ENCODE measurements at places on chromosomes 4 and X. TPM values are rescaled to one million over a fixed set of nuclear protein-coding genes. Genes with fewer than 3 reads are reported as not detected.

Gene HSFX4
- not detected for total RNA-seq

Gene SYN1
- total RNA-seq, result 5.7 TPM

Gene PLP1
- total RNA-seq, result 123 TPM

Gene RHOXF2
- not detected for total RNA-seq

Gene DUX4
- not detected for total RNA-seq

Gene SPANXC
- total RNA-seq, result not detected

Gene ZFYVE28
- total RNA-seq, result 10.4 TPM

Gene EREG
- total RNA-seq, result 0.27 TPM

Gene KIF4A
- 7.6 TPM for total RNA-seq

Gene TCP11X2
- 6.8 TPM for total RNA-seq

Gene RASSF6
- total RNA-seq, result 4.2 TPM

Gene SH3TC1
- total RNA-seq, result 13.4 TPM

Gene TMLHE
- total RNA-seq, result 36.7 TPM

Gene FHIP1A
- 32.1 TPM for total RNA-seq

Gene SHISA3
- 1.5 TPM for total RNA-seq

Gene MAGEB1
- total RNA-seq, result not detected

Gene TLR6
- 2.0 TPM for total RNA-seq

Gene TRIML1
- not detected for total RNA-seq

Gene ADH1A
- total RNA-seq, result not detected

Gene ANOS1
- total RNA-seq, result 49.4 TPM

Gene UGT2B17
- total RNA-seq, result not detected

Gene KCNE5
- total RNA-seq, result 3.9 TPM

Gene CENPC
- total RNA-seq, result 67.1 TPM

Gene PPP1R2C
- not detected for total RNA-seq

Gene LEF1
- total RNA-seq, result 19.6 TPM

Gene GUCY1B1
- total RNA-seq, result 33.1 TPM

Gene PHOX2B
- 0.55 TPM for total RNA-seq

Gene USP11
- total RNA-seq, result 142 TPM

Gene RAB41
- not detected for total RNA-seq

Gene SOWAHD
- total RNA-seq, result 0.49 TPM

Gene CT55
- not detected for total RNA-seq

Gene PASD1
- not detected for total RNA-seq

Gene GAGE13
- total RNA-seq, result not detected

Gene USP17L13
- total RNA-seq, result not detected

Gene KLHL4
- 9.2 TPM for total RNA-seq

Gene NXF2
- total RNA-seq, result not detected

Gene TLR3
- 2.7 TPM for total RNA-seq

Gene SMIM20
- 49.1 TPM for total RNA-seq

Gene DGAT2L6
- not detected for total RNA-seq

Gene ZCCHC18
- total RNA-seq, result 8.0 TPM

Gene TLR8
- 0.49 TPM for total RNA-seq

Gene VSIG1
- total RNA-seq, result 0.33 TPM

Gene MTNR1A
- 1.6 TPM for total RNA-seq

Gene ZC4H2
- total RNA-seq, result 22.8 TPM

Gene IL13RA1
- 20.6 TPM for total RNA-seq

Gene YIPF7
- 0.44 TPM for total RNA-seq

Gene GAGE2A
- not detected for total RNA-seq

Gene ASMT
- total RNA-seq, result 1.2 TPM
